Cerebellum (tissue), 4 donors: ENCODE measurements at places on chromosomes 11 and 22. TPM values are rescaled to one million over a fixed set of nuclear protein-coding genes. Genes with fewer than 3 reads are reported as not detected.

DNA sequence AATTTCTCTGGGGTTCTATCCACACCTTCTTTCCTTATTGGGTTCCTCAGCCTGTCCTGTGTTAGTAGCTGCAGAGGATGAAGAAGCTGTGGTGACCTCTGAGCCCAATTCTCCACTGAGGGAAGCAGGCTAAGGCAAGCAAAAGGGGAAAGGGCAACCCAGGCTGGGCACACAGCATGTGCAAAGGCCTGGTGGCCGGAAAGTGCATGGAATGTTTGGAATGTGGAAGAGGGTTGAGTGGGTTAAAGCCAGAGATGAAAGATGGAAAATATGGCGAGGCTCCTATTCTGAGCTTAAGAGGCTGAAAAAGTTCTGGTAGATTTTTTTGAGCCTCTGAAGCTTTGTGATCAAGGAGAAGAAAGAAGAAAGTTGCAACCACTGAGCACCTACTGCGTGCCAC is 247.1 kb downstream of the MIAT start:
- DNase-seq = no peak

The USH1C gene
- 0.27 TPM for total RNA-seq

The CSF2RB gene
- total RNA-seq = 1.00 TPM

- no peak for DNase-seq
These were observed 48.4 kb upstream of the ARHGAP42 start for GRCh38 chr11:100638648-100639047.

GRCh38 chr11:120403966-120404365 is 67.8 kb downstream of the ARHGEF12 start:
- DNase-seq = no peak

The ABTB2 gene
- total RNA-seq = 12.3 TPM

- no peak for DNase-seq
These were observed 89.0 kb downstream of the RELT start for GRCh38 chr11:73465023-73465675.

- DNase-seq = no peak
These were observed 677.3 kb upstream of the KIRREL3 start for GRCh38 chr11:127677660-127678425.

The PIWIL4 gene
- 3.6 TPM for total RNA-seq

GRCh38 chr11:45105233-45105983 is 41.0 kb upstream of the PRDM11 start:
- DNase-seq = peak; percentile 82

- no peak for DNase-seq
These were observed 90.9 kb downstream of the GRAMD1B start for GRCh38 chr11:123521001-123521400.

DNA sequence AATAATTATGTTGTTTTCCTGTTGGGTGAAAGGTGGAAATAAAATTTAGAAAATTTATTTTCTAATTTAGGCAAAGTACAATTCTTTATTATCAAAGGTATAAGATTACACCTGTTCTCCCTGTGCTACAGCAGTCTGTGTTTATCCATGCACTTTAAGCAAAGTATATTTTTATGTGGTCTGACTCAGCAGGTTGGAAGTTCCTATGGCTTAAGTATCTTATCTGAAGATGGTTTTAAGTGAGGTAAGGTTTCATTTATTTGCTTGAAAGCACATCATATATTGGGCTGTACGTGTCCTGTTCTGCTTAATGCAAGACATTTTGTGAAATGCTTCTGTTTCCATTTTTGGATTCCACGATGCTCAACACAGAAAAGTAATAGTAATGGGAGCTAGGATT is 14.6 kb downstream of the PPME1 start:
- no peak for DNase-seq

The BRSK2 gene
- 38.5 TPM for total RNA-seq

- DNase-seq = no peak
These were observed 215.4 kb downstream of the METTL15 start for GRCh38 chr11:28323621-28324020.

The PHETA2 gene
- 1.8 TPM for total RNA-seq

DNA sequence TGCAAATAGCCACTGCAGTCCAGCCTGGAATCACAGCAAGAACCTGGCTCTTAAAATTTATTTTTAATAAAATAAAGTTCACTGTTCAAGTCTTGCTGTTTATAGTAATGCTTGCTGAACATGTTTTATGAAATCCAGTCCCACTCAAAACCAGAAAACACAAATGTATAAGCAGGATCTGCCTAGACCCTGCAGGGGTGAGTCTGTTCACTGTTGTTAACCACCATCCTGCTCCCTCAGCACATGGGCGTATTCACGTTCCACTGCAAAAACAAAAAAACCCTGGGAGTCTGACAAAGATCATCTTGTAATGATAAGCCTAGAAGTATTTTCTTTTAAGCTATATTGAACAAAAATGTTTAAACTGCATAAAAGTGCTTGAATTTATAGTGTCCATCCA is 45.0 kb upstream of the CTTN start:
- DNase-seq = no peak

GRCh38 chr22:36339171-36340065 is 48.3 kb downstream of the MYH9 start:
- no peak for DNase-seq

The ANGPTL5 gene
- total RNA-seq = 0.45 TPM

- no peak for DNase-seq
These were observed 6.6 kb upstream of the APOL6 start for GRCh38 chr22:35641494-35642120.

- DNase-seq = no peak
These were observed 7.6 kb upstream of the KCTD17 start for GRCh38 chr22:37043828-37044538.

- DNase-seq = peak; percentile 55
These were observed 71.1 kb upstream of the OLFML1 start for GRCh38 chr11:7413961-7414915.

The OR8G5 gene
- not detected for total RNA-seq

GRCh38 chr11:77073328-77074001 is 6.7 kb downstream of the CAPN5 start:
- no peak for DNase-seq

GRCh38 chr22:20615533-20616450 is 108.4 kb downstream of the MED15 start:
- DNase-seq = no peak

- DNase-seq = no peak
These were observed 44.5 kb upstream of the TEAD1 start for GRCh38 chr11:12629601-12630313.

DNA sequence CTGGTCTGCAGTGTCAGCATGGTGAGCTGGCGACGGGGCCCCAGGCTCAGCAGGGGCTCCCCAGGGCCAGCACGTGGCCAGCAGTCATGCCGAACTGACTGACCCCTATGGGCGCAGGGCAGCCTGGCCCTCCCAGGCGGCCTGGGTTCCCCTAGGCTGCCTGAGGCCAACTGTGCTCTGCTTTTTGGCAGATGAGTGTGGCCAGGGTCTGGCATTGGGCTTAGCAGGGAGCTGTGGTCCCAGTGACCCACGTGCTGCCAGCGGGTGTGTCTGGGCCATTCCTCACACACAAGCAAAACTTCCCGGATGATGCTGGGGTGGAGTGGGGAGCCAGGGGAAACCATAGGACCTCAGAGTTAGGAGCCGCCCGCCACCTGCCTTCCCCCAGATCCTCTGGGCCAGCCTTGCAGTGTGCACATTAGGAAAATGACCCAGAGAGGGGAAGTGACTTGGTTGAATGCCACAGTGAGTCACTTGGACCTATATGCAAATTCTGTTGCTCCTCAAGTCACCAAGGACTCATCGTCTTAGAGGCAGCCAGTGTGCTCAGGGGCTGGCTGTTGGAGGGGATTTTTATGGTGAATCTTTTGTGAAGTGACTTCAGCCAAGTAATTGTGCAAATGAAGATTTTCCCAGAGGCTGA is 6.5 kb downstream of the ADORA2A start:
- DNase-seq = no peak
